IMR-90 (cell line): ENCODE measurements at places on chromosomes 4 and X. TPM values are rescaled to one million over a fixed set of nuclear protein-coding genes. Genes with fewer than 3 reads are reported as not detected.

GRCh38 chr4:147709999-147710398, 21.9 kb upstream of the ARHGAP10 start:
- peak; percentile 76 for DNase-seq
- H3K27ac ChIP-seq, result no peak overlapping the region
- no peak overlapping the region for H3K4me3 ChIP-seq
- no peaks in the 10 kb centered on the region for H3K36me3 ChIP-seq

Gene CT45A2
- polyA plus RNA-seq, result not detected in 2 replicates

DNA sequence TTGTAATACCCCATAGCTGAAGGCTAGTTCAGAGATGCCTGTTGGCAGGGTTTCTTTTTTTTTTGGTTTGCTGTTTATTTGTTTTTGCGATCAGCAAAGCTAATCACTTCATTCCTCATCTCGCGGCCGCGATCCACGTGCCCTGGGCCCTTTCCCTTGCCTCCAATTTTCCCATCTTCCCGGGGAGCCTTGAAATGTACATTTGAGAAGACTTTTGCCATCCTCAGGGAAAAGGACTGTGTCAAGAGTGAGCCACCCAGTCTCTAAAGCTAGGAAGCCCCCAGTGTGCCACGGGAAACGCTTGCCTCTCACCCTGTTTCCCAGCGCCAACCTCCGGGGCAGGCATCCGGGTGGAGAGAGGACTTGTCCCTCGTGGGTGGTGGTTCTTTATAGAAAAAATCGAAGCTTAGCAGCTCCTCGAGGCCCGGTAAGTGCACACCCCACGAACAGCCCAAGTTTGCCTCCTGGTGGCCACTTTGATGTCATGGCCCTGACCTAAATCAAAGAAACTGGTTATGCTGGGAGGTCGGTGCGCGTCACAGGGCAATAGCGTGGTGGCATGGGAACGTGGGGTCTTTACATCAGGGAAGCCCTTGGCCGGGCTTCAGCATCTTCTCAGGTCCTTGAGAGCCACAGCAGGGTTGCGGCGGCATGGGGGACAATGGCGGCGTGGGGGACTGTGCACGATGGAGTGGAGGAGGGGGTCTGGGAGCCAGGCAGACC, 42.0 kb downstream of the MAP7D3 start:
- no peaks in the 10 kb centered on the region; the same call in 1 of the 2 replicates for H3K27me3 ChIP-seq
- H3K4me1 ChIP-seq, result peaks cover 6% of the 10 kb centered on the region
- peaks cover 31% of the 10 kb centered on the region for H3K36me3 ChIP-seq
- peak overlapping the region; percentile 5; the same call in 1 of the 2 replicates for H3K27ac ChIP-seq

- H3K4me1 ChIP-seq, result no peaks in the 10 kb centered on the region; the same call in 1 of the 2 replicates
- DNase-seq, result no peak
- no peaks in the 10 kb centered on the region for H3K27me3 ChIP-seq
- H3K27ac ChIP-seq, result no peak overlapping the region
Measured at GRCh38 chrX:48936429-48937053, 17.7 kb upstream of the PIM2 start.

GRCh38 chr4:152024881-152025280, 264.1 kb upstream of the GATB start:
- no peak overlapping the region for H3K27ac ChIP-seq
- DNase-seq, result no peak
- peaks cover 2% of the 10 kb centered on the region for H3K27me3 ChIP-seq
- H3K4me3 ChIP-seq, result no peak overlapping the region
- peaks cover 4% of the 10 kb centered on the region for H3K4me1 ChIP-seq

- H3K27me3 ChIP-seq, result no peaks in the 10 kb centered on the region; the same call in 1 of the 2 replicates
- H3K27ac ChIP-seq, result no peak overlapping the region
- peaks cover 22% of the 10 kb centered on the region for H3K36me3 ChIP-seq
- peaks cover 2% of the 10 kb centered on the region; the same call in 1 of the 2 replicates for H3K4me1 ChIP-seq
- no peak overlapping the region for H3K4me3 ChIP-seq
Measured at GRCh38 chrX:71056867-71057266, 11.3 kb downstream of the SNX12 start.

- DNase-seq, result no peak
- no peak overlapping the region for H3K4me3 ChIP-seq
- no peaks in the 10 kb centered on the region for H3K4me1 ChIP-seq
- no peaks in the 10 kb centered on the region for H3K36me3 ChIP-seq
- H3K27me3 ChIP-seq, result no peaks in the 10 kb centered on the region
- H3K27ac ChIP-seq, result no peak overlapping the region
Measured at GRCh38 chr4:145042601-145043285, 55.3 kb downstream of the ANAPC10 start.

GRCh38 chrX:56564921-56565840, 1.8 kb downstream of the UBQLN2 start:
- peaks cover 9% of the 10 kb centered on the region for H3K36me3 ChIP-seq
- H3K27me3 ChIP-seq, result no peaks in the 10 kb centered on the region
- H3K4me3 ChIP-seq, result peak overlapping the region; percentile 93
- peak overlapping the region; percentile 99 for H3K27ac ChIP-seq
- H3K4me1 ChIP-seq, result no peaks in the 10 kb centered on the region; the same call in 1 of the 2 replicates

- 0 out of 2 replicates have a peak, but pooled peaks cover 2% of the 10 kb centered on the region for H3K4me1 ChIP-seq
- no peaks in the 10 kb centered on the region for H3K36me3 ChIP-seq
- H3K27ac ChIP-seq, result no peak overlapping the region
- H3K27me3 ChIP-seq, result no peaks in the 10 kb centered on the region
- no peak overlapping the region for H3K4me3 ChIP-seq
- DNase-seq, result no peak
Measured at GRCh38 chr4:75141162-75141561, 208.2 kb downstream of the PARM1 start.

DNA sequence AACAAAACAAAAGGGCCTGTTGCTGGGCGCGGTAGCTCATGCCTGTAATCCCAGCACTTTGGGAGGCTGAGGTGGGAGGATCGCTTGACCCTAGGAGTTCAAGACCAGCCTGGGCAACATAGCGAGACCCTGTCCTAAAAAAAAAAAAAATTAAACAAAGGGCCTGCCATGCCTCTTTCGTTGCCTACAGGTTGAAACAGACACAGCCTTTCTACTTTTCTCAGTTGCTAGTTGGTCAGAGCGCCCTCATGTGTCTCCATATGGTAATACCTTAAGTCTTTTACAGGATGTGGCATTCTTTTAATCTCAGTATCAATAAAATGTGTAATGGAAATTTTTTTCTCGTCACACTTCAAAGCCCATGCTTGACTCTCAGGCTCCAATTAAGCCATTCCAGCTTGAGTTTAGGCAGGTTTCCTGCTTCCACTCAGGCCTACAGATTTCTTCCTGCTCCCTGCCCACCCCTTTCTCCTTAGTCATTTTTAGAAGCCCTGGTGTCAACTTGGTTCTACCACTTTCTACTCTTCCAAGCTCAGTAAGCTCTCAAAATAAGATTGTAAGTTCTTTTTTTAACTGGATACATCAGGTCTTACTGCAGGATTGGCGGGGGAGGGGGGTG, 4.6 kb upstream of the SOWAHD start:
- no peaks in the 10 kb centered on the region for H3K36me3 ChIP-seq
- no peak overlapping the region for H3K4me3 ChIP-seq
- peaks cover 3% of the 10 kb centered on the region for H3K4me1 ChIP-seq
- DNase-seq, result peak; percentile 24
- no peak overlapping the region for H3K27ac ChIP-seq
- no peaks in the 10 kb centered on the region for H3K27me3 ChIP-seq

DNA sequence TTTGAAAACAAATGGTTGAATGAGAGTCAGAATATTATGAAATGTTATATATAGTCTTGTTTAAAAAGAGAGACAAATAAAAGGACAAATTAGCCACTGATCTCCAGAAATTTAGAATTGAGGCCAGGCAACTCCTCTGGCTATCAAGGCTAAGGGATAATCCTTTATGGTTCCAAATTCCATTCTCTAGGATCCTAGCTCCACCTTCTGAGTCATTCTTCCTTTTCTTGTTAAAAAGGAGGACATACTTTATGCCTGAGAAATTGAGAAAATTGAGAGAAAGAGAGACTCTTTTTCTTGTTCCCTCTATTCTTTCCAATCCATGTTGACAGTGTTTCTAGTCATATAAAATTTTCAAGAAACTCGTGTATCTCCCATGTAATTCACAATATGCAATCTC, 1299.5 kb downstream of the FSTL5 start:
- H3K27ac ChIP-seq, result no peak overlapping the region
- H3K36me3 ChIP-seq, result no peaks in the 10 kb centered on the region
- no peaks in the 10 kb centered on the region for H3K27me3 ChIP-seq
- DNase-seq, result no peak

Gene PDZD11
- 100 and 105 TPM in 2 replicates for polyA plus RNA-seq

DNA sequence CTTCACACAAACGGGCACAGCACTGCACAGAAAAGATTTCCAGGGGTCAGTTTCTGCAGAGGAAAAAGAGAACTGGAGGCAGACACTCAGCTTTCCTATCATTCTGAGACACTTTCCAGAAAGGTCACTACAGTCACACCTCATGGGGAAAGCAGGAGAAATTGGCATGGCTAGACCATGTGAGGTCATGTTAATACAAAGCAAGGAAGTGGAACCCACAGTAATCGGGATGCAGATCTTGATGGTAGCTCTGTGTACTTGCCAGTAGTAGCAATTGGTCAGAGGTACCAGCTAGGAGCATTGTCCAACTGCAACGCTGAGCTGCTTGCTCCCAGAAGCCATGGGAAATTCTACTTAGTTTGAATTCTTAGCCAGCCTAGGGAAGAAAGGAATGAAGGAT, 255.3 kb upstream of the PCDH10 start:
- no peaks in the 10 kb centered on the region for H3K36me3 ChIP-seq
- no peaks in the 10 kb centered on the region for H3K4me1 ChIP-seq
- H3K27ac ChIP-seq, result no peak overlapping the region
- H3K27me3 ChIP-seq, result no peaks in the 10 kb centered on the region

Gene SLC25A5
- polyA plus RNA-seq, result 247 and 337 TPM in 2 replicates

Gene RAI2
- 0.04 and 0.07 TPM in 2 replicates for polyA plus RNA-seq

GRCh38 chr4:124386648-124387047, 325.9 kb downstream of the ANKRD50 start:
- H3K36me3 ChIP-seq, result no peaks in the 10 kb centered on the region
- H3K27ac ChIP-seq, result no peak overlapping the region
- H3K4me1 ChIP-seq, result no peaks in the 10 kb centered on the region
- no peaks in the 10 kb centered on the region for H3K27me3 ChIP-seq
- DNase-seq, result no peak

GRCh38 chr4:38762560-38762959, 20.2 kb downstream of the TLR10 start:
- no peak for DNase-seq
- no peaks in the 10 kb centered on the region for H3K36me3 ChIP-seq
- H3K4me1 ChIP-seq, result no peaks in the 10 kb centered on the region
- H3K27me3 ChIP-seq, result no peaks in the 10 kb centered on the region
- no peak overlapping the region for H3K4me3 ChIP-seq
- H3K27ac ChIP-seq, result no peak overlapping the region

GRCh38 chrX:38318606-38319005, 8.7 kb downstream of the RPGR start:
- H3K27ac ChIP-seq, result no peak overlapping the region
- H3K27me3 ChIP-seq, result no peaks in the 10 kb centered on the region
- no peak overlapping the region for H3K4me3 ChIP-seq
- no peaks in the 10 kb centered on the region for H3K4me1 ChIP-seq

Gene GPR50
- polyA plus RNA-seq, result not detected in 2 replicates

Gene UCP1
- polyA plus RNA-seq, result not detected in 2 replicates

- H3K27me3 ChIP-seq, result no peaks in the 10 kb centered on the region
- H3K36me3 ChIP-seq, result 0 out of 2 replicates have a peak, but pooled peaks cover 1% of the 10 kb centered on the region
- H3K4me3 ChIP-seq, result no peak overlapping the region
- no peak for DNase-seq
Measured at GRCh38 chr4:48661391-48661790, 118.7 kb downstream of the FRYL start.

- H3K4me1 ChIP-seq, result no peaks in the 10 kb centered on the region
- DNase-seq, result no peak
- peaks cover 1% of the 10 kb centered on the region; the same call in 1 of the 2 replicates for H3K36me3 ChIP-seq
- H3K27ac ChIP-seq, result no peak overlapping the region
- no peak overlapping the region for H3K4me3 ChIP-seq
- H3K27me3 ChIP-seq, result no peaks in the 10 kb centered on the region
Measured at GRCh38 chrX:41178201-41178600, 93.0 kb downstream of the USP9X start.

Gene FGF5
- 42.1 and 77.7 TPM in 2 replicates for polyA plus RNA-seq

DNA sequence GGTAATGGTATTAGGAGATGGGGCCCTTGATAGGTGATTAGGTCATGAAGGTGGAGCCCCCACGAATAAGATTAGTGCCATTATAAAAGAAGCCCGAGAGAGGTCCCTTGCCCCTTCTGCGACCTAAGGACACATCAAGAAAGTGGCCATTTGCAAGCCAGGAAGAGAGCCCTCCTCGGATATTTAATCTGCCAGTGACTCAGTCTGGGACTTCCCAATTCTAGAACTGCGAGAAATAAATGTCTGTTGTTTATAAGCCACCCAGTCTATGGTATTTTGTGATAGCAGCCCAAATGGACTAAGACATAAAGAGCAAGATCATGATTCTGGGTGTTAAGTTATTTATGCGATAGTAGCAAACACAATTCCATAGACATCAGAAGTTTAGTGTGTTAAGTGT, 192.2 kb downstream of the LDB2 start:
- 0 out of 2 replicates have a peak, but pooled peaks cover 2% of the 10 kb centered on the region for H3K36me3 ChIP-seq
- 0 out of 2 replicates have a peak, but pooled peaks cover 2% of the 10 kb centered on the region for H3K4me1 ChIP-seq
- H3K27ac ChIP-seq, result no peak overlapping the region
- DNase-seq, result peak; percentile 69

DNA sequence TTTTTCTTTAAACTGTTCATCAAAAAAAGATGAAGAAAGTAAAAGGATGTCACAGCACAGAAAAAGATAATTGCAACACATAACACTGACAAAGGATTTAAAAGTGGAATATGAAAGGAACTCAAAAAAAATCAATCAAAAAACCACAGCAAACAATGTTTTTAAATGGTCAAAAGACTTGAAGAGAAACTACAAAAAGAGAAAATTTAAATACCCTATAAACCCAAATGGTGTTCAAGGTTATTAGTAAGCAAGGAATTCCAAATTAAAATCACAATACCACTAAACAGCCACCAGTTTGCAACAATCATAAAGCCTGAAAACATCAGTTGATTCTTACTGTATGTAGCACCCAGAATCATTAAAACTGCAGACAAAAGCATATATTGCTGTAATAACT, 36.5 kb upstream of the PCDH10 start:
- H3K27ac ChIP-seq, result no peak overlapping the region
- H3K4me1 ChIP-seq, result no peaks in the 10 kb centered on the region
- no peak overlapping the region for H3K4me3 ChIP-seq

Gene AFF2
- 0.11 and 0.15 TPM in 2 replicates for polyA plus RNA-seq

Gene EVC2
- 2.4 and 2.7 TPM in 2 replicates for polyA plus RNA-seq

Gene KLF8
- 0.07 TPM in 2 replicates for polyA plus RNA-seq

- no peak overlapping the region for H3K4me3 ChIP-seq
- H3K36me3 ChIP-seq, result no peaks in the 10 kb centered on the region
- peak; percentile 57 for DNase-seq
- H3K4me1 ChIP-seq, result peaks cover 5% of the 10 kb centered on the region
- H3K27ac ChIP-seq, result no peak overlapping the region
Measured at GRCh38 chr4:31089815-31090214, 369.6 kb downstream of the PCDH7 start.

- no peaks in the 10 kb centered on the region for H3K36me3 ChIP-seq
- no peaks in the 10 kb centered on the region for H3K27me3 ChIP-seq
- DNase-seq, result no peak
- H3K27ac ChIP-seq, result no peak overlapping the region
- no peaks in the 10 kb centered on the region for H3K4me1 ChIP-seq
Measured at GRCh38 chr4:181254771-181255170, 988.4 kb upstream of the TENM3 start.

Gene TMEM255A
- 0.03 TPM in 1 of 2 replicates, not detected in the other for polyA plus RNA-seq

Gene SSX4B
- polyA plus RNA-seq, result not detected in 2 replicates

GRCh38 chr4:146029147-146029546, 90.5 kb upstream of the ZNF827 start:
- H3K27me3 ChIP-seq, result no peaks in the 10 kb centered on the region
- H3K27ac ChIP-seq, result no peak overlapping the region
- no peak for DNase-seq
- H3K4me3 ChIP-seq, result no peak overlapping the region

GRCh38 chr4:14771504-14772175, 230.6 kb upstream of the CPEB2 start:
- no peak overlapping the region for H3K27ac ChIP-seq
- no peak overlapping the region for H3K4me3 ChIP-seq
- H3K36me3 ChIP-seq, result no peaks in the 10 kb centered on the region
- DNase-seq, result no peak
- no peaks in the 10 kb centered on the region for H3K27me3 ChIP-seq

Gene RGN
- 0.26 and 0.44 TPM in 2 replicates for polyA plus RNA-seq
